Natural killer cell (primary cell): ENCODE measurements at places on chromosomes 6 and 20. TPM values are rescaled to one million over a fixed set of nuclear protein-coding genes. Genes with fewer than 3 reads are reported as not detected.

Gene LY6G6F
- total RNA-seq, result 3.2 TPM

Gene MCCD1
- total RNA-seq, result not detected

Gene SLC22A2
- not detected for total RNA-seq

Gene PRDM1
- total RNA-seq, result 180 TPM

Gene LSM2
- total RNA-seq, result 34.9 TPM

Gene PACRG
- total RNA-seq, result not detected

Gene FAM209B
- 3.3 TPM for total RNA-seq

Gene PSMB1
- total RNA-seq, result 103 TPM

Gene TPD52L2
- 45.1 TPM for total RNA-seq

Gene SRMS
- total RNA-seq, result not detected

Gene SLC32A1
- total RNA-seq, result not detected

Gene WASF1
- 0.25 TPM for total RNA-seq

Gene GMEB2
- 11.7 TPM for total RNA-seq

Gene OLIG3
- not detected for total RNA-seq

Gene PTCRA
- total RNA-seq, result 4.7 TPM

Gene TMEM244
- not detected for total RNA-seq

Gene HLA-DPA1
- total RNA-seq, result 43.1 TPM

Gene SDHAF4
- 2.7 TPM for total RNA-seq

Gene CCDC170
- total RNA-seq, result 0.96 TPM

Gene LY6G6D
- not detected for total RNA-seq

Gene NOX3
- not detected for total RNA-seq

Gene TMEM170B
- 3.6 TPM for total RNA-seq

Gene OVOL2
- not detected for total RNA-seq

Gene SLC26A8
- total RNA-seq, result not detected

Gene SNX5
- 85.4 TPM for total RNA-seq
